ENCODE measurements at places on chromosomes 16 and 17. TPM values are rescaled to one million over a fixed set of nuclear protein-coding genes. Genes with fewer than 3 reads are reported as not detected.
A peak's percentile ranks its signal among the peaks of the same experiment; 100 is the strongest.

ADAMTS18 gene
- polyA plus RNA-seq = 2.7 TPM

FBXO39 gene
- polyA plus RNA-seq = 0.20 TPM

KCNJ18 gene
- polyA plus RNA-seq = not detected

DNA sequence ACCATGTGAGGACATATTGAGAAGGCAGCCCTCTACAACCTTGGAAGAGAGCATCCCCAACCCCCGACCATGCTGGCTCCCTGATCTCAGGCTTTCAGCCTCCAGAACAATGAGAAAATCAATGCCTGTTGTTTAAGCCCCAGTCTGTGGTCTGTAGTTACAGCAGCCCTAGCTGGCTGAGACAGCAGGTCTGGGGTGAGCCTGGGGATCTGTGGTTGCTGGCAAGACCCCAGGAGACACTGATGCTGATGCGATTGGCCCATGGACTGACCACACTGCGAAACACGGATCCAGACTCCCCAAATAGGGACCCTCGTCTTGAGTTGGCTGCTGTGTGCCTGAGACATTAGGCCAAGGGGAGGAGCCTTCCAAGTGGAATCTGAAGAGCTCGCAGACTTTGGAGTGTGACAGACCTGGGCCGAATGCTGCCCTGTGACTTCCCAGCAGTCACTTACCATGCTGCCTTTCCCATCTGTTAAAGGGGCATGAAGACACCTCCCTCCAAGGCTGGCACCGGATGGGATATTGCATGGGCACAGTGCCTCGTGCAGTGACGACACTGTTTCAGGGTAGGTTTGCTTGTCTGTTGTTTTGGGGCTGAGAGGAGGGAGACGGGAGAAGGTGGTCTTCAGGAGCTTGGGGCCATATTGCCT lies 147.8 kb upstream of the RPL38 start:
- no peak for DNase-seq

GRCh38 chr16:67748834-67749233 lies 29.7 kb upstream of the GFOD2 start:
- DNase-seq = no peak

GRCh38 chr16:58451265-58451689 lies 48.7 kb upstream of the NDRG4 start:
- DNase-seq = no peak

DNA sequence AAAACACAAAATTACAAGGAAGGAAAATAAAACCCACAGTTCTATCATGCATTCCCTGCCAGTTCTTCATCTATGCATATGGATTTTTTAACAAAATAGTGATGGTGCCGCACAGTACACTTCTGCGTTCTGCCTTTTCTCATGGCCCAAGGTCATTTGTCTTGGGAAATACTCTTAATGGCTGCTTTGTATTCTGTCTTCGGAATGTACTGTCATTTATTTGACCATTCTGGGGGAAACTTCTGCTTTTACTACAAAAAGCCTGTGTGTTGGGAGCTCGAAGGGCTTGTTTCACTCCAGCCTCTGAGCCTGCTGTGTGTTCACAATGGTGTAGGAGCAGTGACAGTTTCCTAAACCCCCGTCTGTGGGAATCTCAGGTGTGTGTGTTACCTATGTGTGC lies 82.8 kb upstream of the SEC14L1 start:
- no peak for DNase-seq

DNA sequence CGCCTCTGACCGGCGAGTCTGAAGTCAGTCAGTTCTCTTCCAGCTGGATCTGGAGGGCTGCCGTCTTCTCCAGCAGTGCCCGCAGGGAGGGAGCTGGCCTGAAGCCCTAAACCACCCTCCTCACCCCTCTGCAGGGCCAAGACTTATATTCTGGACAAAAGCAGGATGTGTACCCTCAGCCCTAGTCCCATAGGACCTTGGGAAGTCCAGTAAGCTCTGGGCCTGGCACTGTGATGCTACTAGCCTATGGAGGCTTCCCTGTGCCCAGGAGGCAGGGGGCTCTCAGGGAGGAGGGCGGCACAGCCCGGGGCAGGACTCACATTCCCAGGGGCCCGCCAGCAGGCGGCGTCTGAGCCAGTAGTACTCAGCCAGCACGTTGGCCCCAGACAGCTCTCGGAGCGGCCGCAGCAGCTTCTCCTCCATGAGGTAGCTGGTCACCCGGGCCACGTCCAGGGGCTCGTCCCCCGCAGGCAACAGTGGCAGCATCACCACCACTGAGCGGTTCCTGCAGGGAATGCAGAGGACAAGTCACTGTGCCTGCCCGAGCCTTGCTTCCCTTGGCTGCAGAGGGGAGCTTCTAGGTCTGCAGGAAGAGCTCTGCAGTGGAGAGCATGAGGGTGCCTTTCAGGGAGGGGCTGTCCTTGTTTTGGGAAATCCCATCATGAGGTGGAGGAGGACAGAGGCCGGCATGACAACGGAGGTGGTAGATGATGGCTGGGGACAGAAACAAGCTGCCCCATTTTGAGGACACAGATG lies 41.7 kb downstream of the RMI2 start:
- DNase-seq = no peak

- DNase-seq = no peak
These were observed 86.3 kb upstream of the CACNG5 start for GRCh38 chr17:66748578-66748977.

DNA sequence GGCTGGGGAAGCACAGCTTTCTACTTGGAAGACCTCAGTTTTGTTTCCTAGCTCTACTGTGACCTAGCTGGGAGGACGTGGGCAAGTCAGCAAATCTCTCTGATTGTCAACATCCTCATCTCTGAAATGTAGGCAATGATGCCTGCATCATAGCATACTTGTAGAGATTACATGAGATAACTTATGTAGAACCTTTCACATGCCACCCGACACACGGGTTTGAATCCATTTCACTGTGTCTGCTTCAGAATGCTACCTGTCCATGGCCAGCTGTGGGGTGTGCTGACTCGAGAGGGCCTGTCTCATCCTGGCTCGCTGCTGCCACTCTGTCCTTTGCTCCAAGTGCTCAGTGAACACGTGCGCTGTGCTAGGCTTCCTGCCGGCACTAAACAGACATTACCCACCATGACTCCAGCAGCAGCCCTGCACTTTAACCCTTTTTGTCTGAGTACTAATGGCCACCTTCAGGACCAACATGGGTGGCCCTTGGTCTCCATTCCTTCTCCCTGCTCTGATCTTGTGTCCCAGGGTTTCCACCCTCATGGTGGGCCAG lies 7.4 kb downstream of the ADAP2 start:
- DNase-seq = no peak

GRCh38 chr16:29306943-29307597 lies 99.4 kb downstream of the NPIPB11 start:
- no peak for DNase-seq

DNA sequence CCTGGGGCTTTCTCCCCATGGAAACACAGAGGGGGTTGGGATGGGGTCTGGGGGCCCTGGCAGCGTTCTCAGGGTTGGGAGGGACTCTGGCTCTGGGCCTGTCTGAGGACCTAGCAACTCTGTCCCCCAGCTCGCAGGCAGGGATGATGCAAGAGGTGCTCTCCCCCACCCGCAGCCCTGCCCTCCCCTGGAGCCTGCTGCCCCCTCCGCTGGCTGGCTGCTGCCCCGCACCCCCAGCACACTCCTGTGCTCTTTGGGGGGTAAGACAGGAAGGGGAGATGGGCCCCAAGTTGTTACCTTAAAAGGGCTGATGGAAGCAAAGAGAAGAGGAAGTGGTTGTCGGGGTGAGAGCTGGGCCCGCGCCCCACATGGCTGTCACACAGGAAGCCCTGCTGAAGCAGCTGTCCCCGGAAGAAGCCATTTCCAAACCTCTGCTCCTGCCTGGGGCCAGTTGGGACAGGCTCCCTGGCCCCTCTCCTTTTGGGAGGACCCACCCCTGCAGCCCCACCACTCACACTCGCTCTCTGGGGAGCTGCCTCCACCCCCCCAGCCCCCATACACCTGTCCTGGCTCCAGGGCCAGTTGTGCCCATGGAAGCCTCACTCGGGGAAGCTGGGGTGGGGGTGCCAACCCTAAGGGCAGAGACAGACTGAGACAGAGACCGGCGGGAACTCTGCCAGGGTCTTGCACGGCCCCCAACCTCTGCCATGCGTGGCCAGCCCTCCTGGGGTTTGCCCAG lies 2.5 kb downstream of the CORO1A start:
- no peak for DNase-seq

DNA sequence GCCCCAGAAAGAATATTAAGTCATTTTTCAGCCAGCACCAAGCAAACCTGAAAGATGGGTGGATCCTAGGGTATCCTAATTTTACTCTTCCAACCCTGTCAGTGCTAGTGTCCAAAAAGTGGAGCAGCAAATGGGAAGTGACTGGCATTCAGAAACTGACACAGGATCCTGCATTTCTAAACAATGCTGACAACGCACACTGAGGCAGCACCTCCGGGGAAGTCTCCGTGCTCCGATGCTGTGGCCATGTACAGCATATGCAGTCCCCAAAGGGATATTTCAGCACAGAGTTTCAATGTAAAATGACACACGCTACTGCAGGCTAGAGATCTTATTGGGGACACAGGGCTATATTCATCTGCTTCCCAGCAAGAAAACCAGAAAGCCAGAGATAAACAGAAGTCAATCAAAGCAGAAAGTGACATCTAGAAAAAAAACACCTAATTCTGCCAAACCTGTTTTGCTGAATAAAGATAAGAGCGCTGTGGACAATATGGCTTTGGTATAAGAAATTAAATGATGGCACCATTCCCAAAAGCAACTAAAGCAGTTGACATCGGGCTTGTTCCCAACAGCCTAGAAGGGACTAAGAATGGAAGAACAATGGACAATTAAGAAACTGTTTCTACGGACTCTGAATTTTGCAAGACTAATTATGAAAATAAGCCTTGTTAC lies 17.3 kb downstream of the XYLT1 start:
- DNase-seq = no peak

GRCh38 chr16:4415538-4416199 lies 727 bp downstream of the CORO7 start:
- DNase-seq = no peak

DNA sequence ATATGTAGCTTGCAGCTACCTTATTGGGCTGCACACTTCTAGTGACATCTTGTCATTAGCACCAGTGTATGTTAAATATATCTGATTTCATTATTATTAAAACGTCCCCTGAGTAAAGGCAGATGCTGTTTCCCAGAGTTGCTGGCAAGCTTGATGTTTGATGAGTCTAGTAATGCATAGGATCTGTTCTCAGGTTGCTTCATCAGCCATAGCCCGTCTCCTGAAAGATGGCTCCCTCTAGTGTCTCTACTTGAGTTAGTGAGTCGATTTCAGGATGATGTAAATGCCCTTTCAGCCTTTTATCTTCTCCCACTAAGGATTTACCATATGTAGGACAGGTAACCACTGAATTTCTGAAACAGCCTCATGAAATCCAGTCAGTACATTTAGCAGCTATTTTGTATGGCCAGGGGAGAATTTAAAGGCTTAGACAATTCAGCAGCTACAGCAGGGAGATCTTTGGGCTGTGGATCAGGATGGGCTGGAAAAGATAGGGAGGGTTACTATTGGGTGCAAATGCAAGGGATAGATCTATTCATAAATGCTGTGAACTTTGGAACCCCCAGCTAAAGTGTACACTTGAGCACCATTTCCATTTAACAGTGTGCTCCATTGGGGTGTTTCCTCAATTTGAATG lies 376.3 kb downstream of the CNTNAP4 start:
- DNase-seq = peak; percentile 72

- DNase-seq = no peak
These were observed 211.0 kb upstream of the GSE1 start for GRCh38 chr16:85401917-85402766.

GRCh38 chr17:46977750-46978488 lies 1.1 kb downstream of the RPRML start:
- DNase-seq = no peak

DNA sequence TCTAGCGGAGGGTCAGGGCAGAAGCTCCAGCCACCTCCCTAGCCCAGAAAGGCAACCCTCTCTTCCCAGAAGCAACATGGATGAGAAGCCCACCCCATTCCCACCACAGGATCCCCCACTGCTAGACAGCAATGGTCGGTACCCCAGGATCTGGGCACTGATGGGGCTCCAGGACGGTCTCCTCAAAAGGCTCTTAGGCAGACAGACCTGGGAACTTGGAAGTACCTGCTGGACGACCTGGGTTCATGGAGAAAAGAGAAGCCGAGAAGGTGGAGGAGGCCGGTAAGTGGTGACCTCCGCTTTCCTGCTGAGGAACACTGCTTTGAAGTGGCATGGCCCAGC lies 96.6 kb downstream of the TBC1D16 start:
- no peak for DNase-seq

DNA sequence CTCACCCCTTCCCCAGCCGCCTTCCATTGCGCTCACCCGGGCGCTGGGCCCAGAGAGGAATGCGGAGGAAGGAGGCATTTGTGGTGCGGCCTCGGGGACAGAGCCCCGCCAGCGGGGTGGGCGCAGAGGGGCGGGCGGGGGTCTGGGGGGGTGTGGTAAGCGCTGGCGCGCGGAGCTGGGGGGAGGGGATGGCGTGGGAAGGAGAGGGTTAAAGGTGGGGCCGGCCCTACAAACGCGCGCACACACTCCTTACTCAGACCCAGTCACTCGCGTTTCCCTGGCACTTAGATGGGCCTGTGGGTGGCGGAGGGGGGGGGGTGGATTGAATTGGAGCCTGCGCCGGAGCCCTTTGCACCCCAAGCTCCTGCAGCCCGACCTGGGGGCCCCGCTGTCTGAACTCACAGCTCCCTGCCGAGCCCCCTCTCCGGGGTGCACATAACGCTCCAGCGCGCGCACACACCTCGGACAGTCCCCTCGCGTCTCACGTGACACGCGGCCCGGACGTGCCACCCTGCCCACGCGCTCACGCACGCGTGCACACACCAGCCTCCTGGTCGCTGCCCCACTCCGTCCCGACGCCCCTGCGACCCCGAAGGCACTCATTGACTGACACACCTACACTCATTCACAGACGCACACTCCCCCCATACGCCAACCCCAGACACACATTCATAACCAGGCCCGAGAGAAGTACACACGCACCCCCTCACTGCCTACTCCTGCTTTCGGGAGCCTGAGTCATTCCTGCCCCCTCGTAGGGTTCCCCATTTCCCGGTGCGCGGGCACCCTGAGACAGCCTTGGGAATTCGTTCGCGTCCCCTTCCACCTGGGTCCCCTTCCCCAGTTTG lies 844 bp downstream of the TBKBP1 start:
- DNase-seq = peak; percentile 49

DNA sequence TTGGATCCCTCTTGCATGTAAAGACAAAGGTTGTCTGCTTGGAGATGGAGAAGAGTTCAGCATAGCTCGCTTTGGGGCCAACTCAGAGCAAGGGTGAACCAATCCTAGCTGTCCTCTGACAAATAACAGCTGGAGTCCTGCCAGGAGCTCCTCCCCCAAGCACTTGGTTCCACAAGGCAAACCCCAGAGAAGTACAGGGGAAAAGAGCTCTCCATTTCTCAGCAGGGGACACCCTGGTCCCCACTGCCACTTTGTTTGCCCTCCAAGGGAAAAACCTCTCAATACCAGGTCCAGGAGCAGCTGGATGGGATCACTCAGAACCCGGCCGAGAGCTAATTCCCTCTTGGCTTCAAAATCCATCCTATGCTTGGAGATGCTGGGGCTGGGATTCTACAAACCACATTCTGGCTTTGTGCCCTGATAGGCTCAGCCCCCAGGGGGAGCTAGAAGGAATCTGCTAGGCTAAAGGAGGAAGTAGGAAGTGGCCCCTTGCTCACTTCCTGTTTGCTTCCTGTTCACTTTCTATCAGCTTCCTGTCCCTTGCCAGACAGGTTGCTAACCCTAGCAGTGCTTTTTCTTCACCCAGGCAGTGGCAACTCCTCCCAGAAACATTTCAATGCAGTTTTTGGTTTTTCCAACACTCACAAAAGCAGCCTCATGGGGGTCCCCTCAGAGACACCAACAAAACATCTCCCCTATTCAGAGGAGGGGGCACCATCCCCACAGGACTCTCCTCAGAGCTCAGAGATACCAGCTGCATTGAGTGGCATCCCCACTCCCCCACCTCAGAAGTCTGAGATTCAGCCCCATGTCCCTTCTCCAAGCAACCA lies 30.7 kb downstream of the CDRT4 start:
- no peak for DNase-seq

GRCh38 chr17:50949989-50950877 lies 84.1 kb upstream of the TOB1 start:
- DNase-seq = peak; percentile 63
